Activated T-helper 1 cell treated with anti-CD3 and anti-CD28 coated beads, Interleukin-2, amount 50 U/mL, for 16 hours (primary cell): ENCODE measurements at places on chromosomes 12 and 14.

DNA sequence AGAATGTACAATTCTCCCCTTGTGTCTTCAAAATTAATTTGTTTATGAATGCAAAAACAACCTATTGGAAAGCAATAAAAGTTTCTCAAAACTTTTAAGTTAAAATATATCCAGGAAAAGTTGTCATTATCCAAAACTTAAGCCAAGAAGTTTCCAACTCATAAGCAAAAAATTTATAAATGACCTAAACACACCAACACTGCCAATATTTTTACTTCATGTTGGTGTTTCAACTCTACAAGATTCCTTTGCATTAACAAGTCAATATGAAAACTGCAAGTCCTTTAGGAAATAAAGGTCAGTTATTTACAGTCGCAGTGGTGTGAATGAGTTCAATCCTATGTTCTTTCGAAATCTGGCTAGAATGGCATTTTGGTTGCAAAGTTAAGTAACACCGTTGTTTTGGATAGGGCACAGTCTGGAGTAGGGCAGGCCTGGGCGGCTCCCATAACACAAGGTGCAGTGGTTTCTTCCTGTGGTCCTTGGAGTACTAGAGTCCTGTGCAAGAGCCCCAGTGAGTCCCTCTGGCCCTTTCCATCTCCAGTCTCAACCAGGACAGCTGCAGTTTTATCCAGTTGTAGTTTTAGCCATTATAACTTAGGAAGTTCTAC lies 151.4 kb downstream of the MED13L start:
- no peak for DNase-seq

DNA sequence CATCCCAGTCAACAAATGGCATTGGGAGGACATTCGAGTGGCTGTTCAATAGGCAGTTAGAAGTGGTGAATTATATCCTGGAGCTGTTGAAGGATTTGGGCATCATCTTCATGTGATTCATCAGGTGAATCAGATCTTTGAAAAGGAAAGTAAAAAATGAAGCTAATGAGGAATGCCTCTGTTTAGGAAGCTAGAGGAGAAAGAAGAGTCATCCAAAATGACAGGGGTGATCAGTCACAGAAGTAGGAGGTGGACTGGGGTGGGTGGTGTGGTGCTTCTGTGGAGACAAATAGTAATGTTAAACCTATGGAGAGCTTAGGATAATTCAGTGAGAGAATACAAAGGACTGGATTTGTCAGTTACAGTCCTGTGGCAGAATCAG lies 32.7 kb downstream of the DIP2B start:
- no peak for DNase-seq

- DNase-seq = no peak
Observed at GRCh38 chr12:119301379-119301778, 33.1 kb upstream of the CCDC60 start.

- DNase-seq = no peak
Observed at GRCh38 chr12:113468365-113469223, 3.1 kb downstream of the LHX5 start.

DNA sequence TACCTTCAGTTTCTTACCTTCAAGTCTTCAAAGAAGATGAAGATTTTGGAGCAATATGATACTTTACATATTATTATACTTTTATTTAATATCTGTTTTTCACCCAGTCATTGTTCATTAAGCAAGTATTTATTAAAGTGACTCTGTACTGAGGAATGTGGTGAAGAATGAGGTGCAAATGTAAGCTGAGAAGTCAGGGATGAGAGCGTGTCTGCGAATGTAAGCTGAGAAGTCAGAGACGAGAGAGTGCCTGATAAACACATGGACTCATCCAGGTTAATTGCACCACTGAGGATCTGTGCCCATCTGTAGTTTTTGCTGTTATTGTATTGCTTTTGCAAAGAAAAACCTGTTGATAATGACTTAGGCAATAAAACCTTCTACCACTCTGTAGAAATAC lies 211.9 kb upstream of the FAR2 start:
- DNase-seq = no peak
